ENCODE measurements at places on chromosomes 6 and 20. TPM values are rescaled to one million over a fixed set of nuclear protein-coding genes. Genes with fewer than 3 reads are reported as not detected.

The SAMD3 gene
- 43.4 TPM for total RNA-seq

The DEFB114 gene
- not detected for total RNA-seq

The GGTLC1 gene
- not detected for total RNA-seq

The SEL1L2 gene
- total RNA-seq, result not detected

The DZANK1 gene
- 14.8 TPM for total RNA-seq

The BHLHE23 gene
- total RNA-seq, result not detected
